LNCaP clone FGC (cell line): ENCODE measurements at places on chromosomes 2 and 18.
A peak's percentile ranks its signal among the peaks of the same experiment; 100 is the strongest.

GRCh38 chr2:116510117-116510671, 1304.3 kb upstream of the DDX18 start:
- peak; percentile 52 for DNase-seq

DNA sequence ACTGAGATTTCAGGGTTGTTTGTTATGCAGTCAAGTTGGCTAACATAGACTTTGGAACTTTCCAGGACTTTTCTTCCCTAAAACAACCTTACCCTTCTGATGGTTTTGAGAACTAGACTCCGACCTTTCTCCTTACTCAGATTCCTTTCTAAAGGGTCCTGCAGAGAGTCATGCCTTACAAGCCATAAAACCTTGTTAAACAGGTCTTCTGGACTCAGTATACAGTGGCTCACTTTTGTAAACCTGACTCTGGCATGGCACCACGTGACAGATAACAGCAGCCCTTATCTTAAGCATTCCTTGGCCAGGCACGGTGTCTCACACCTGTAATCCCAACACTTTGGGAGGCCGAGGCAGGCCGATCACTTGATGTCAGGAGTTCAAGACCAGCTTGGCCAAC, 253.2 kb upstream of the RAB6C start:
- no peak for DNase-seq

- DNase-seq = no peak
Measured at GRCh38 chr2:207716056-207716455, 4.6 kb downstream of the CCNYL1 start.

DNA sequence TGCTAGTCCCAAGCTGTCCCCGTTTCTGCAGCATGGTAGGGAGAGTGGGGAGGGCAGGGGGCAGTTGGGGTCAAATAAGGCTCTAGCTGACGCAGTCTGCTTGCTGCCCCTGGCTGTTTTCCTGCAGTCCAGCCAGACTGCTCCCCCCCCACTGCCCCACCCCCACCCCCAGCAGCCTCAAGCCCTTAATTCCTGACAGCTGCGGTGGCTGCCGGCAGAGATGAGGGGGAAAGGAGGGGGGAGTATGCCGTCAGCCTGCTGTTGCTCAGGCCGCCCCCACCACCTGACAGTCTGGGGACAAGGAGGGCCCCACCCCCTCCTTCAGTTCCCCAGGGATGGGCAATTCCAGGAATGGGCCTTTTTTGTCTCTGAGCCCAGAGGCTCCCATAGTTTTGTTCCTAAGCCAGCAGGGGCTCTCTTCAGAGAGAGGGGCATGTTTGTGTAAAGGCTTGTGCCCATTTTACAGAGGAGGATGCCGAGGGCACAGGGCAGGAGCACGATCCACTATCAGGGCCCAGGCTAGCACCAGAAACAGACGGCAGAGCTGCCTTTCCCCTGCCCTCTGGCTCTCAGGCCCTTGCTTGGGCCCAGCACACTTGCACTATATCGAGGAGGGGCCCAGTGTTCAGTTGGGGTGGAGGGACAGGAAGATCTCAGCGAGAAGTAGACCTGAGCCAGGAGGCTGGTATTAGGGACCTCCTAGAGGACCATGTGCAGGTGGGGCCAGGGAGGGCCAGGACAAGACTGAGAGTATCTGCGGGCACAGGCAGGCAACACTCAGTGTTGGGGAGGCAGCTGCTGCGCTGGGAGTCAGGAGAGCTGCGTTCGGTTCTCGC, 1.5 kb upstream of the WNT10A start:
- DNase-seq = no peak

- no peak for DNase-seq
Measured at GRCh38 chr2:175439416-175439815, 257.9 kb upstream of the ATP5MC3 start.

DNA sequence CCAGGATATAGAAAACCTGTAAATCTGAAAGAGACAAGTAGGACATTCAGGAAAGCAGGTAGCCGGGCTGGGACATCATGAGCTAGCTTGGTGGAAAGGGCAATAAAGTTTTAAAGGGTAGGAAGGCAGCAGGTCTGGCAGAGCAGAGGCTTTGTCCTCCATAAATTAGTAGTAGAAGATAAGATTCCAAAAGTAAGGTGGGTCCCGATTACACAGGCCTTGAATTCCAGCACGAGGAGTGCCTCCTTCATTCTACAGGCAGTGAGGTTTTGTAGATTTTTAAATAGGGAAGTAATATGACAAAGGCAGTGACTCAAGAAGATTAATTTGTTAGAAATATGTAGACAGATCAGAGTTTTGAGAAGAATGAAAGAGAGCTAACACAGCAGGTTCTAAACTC, 160.7 kb downstream of the DTNB start:
- no peak for DNase-seq

GRCh38 chr2:15905267-15905645, 35.1 kb upstream of the MYCN start:
- DNase-seq = no peak

GRCh38 chr2:67881816-67882215, 181.0 kb downstream of the C1D start:
- no peak for DNase-seq

DNA sequence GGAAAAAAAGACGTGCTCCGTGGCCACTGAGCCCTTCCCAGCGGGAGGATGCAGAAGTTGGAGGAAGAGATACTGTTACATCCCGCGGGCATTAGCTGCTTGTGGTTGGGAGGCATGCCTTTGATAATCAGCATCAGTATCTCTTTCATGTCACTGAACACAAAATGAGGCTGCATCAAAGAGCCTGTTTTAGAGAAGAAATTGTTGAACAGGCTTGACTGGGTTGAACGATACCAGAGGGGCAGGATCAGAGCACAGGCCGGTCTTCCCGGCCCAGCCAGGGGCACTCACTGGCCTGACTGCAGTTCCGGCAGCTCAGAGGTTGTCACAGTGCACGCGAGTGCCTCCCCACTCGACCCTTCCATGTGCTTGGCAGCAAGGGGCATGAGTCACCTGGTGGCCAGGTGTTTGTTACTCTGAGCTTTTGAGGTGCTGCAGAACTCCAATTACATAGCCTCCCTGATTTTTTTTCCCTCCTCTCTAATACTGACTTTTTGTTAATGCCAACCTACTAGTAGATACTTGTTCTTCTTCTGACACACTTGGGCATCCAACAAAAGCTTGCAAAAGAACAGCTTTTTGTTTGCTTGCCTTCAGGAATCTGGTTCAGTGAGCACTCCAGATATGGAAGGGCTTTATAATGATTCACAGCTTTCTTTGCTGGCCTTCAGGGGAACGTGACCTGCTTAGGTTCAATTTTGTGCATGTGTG, 121.6 kb downstream of the VAPA start:
- no peak for DNase-seq

DNA sequence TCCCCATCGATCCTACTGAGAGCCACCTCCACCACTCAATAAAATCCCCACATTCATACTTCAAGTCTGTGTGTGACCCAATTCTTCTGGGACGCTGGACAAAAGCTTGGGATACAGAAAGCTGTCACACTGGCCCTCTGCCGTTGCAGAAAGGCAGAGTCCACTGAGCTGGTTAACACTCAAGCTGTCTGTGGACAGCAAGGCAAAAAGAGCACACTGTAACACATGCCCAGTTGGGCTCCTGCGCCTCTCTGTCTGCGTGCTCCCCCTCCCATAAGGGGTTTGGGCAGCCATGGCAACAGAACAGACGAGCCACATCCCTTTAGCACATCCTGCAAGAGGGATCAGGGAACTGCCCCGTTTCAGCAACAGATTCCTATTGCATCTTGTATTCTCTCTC, 106.9 kb upstream of the RGPD4 start:
- DNase-seq = no peak

DNA sequence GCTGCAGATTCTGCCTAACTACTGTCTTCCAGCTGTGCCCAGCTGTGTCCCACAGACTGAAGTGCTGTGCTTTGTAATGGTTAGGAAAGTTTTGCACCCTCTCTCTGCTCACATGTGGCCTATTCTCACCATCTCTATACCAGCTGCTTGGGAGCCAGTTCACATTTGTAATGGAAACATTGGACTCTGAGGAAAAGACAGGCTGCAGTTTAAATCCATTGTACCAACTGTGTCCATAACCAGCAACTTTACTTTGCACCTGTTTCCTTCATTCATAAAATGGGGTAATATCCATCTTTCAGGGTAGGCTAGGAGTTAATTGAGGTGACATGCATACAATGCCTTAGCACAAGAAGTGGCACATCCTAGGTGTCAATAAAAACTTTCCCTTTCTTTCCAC, 344.0 kb downstream of the TNS1 start:
- DNase-seq = no peak

- DNase-seq = no peak
Measured at GRCh38 chr2:237773826-237774225, 24.8 kb upstream of the RBM44 start.

GRCh38 chr2:83531206-83531826, 927.8 kb downstream of the SUCLG1 start:
- DNase-seq = no peak

DNA sequence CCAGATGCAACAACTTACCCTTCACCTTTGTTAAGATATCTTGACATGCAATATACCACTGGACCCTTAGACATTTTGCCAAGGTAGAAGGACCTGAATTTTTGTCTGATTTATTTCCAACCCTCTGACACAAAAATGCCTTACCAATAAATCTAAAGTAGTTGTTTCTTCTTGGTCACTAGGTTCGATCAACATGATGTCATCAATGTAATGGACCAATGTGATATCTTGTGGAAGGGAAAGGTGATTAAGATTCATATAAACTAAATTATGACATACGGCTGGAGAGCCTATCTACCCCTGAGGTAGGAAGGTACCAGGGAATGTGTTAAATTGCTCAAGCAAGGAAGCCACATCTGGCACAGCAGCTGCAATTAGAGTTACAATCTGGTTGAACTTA, 67.7 kb upstream of the SERPINE2 start:
- no peak for DNase-seq

DNA sequence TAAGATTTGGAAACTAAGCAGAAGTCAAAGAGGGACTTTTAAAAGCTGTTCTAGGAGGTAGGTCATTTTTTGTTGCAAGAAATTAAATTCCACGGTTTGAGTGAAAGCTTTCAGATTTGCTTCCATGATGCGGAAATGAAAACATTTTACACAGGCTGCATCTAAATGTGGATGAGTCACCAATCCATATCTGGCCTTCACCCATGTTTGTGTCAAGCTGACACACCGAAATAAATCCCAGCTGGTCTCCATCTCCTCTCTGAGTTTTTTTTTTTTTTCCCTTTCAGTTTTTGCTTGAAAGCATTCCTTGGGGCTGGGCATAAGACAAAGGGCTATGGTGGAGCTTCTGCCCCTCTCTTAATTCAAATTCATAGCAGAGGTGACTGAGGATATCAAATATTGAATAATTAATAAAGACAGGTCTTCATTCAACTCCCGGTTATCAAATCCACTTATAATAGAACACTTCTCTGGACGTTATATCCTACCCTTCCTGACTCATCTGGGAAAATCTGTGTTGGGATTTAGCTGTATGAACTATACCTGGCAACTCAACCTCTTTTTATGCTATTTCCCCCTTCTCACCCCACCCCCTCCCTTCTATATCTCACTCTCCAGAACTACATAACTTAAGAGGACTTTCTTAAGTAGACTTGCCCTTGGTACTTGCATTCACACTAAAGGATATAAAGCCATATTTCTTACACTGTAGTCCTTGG, 558.3 kb upstream of the GCFC2 start:
- no peak for DNase-seq

- no peak for DNase-seq
Measured at GRCh38 chr2:85662899-85663593, 5.0 kb downstream of the SFTPB start.

- no peak for DNase-seq
Measured at GRCh38 chr2:158204741-158205165, 103.1 kb downstream of the UPP2 start.

- no peak for DNase-seq
Measured at GRCh38 chr2:94769733-94770132, 101.5 kb upstream of the TEKT4 start.

DNA sequence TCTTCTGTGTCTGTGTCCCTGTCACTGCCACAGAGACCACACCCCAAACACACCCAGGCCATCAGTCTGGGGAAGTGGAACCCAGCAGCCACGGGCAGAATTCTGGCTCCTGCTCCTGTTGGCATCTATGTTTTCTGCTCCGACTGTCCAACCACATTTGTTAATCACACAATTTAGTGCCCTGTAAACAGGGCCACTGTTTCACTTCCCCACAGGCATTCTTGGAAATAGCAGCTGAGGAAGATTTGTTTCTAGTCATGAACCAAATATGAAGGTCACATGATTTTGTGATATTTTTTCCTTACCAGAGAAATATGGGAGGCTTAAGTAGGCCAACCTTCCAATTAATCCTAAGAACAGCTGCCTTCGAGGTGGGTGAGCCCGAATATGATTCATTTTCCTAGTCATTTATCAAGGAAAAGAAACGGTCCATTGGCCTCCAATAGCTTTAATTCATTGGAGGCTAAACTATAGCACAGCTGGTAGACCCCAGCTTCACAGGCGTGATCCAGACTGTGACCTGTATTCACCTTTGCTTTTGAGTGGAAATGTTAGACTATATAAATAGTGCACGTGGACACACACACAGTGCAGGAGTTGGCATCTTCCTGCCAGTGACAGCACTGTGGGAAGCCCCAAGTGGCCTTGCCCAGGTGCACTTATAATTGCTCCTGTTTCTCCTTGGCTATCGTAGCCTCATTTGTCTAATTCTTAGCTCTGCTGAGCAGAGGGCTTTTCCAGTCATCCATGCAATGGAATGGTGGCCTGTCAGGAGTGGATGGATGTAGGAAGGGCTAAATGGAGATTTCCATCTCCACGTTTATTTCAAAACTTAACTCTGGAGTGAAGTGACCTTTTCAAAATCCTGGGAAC, 267.9 kb downstream of the LPIN1 start:
- no peak for DNase-seq

DNA sequence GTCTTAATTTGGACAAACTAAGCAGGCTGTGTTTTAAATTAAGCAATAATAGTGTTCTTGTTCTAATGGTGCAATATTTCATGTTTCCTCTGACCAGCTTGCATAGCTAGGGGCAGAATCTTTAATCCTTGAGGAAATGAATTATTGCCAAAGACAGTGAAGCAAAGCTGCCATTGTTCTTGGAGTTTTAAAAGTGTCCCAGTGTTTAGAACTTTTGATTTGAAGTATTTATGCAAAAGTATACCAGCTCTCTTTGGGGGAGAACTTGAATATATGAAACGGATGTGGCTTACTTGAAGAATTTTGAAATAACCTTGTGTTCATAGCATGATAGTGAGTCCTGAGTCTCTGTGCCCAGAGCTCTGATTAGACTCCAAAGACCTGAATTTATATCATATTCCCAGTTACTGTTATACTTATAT, 33.4 kb downstream of the ITGA6 start:
- no peak for DNase-seq

- no peak for DNase-seq
Measured at GRCh38 chr2:170886386-170886785, 42.7 kb upstream of the GORASP2 start.

DNA sequence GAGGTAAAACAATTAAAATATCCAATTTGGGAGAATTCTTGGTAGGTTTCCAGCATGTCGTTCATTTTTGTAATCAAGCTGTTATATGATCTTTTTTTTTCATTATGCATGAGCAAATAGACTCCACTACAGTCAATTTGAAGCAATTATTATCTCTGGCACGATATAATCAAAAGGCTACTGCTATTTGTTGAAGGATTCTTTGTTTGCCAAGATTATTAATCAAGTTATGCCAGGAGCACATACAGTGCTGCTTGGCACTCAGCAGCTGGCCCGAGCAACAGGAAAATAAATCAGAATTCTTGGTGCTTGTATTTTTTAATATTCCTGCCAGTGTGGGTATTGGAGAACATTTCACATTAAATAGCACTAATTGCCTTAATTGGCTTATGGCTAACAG, 279.5 kb downstream of the RND3 start:
- DNase-seq = peak; percentile 33

GRCh38 chr2:68263632-68264031, 11.3 kb upstream of the PPP3R1 start:
- DNase-seq = no peak

- no peak for DNase-seq
Measured at GRCh38 chr2:235621736-235622135, 127.9 kb downstream of the AGAP1 start.
